Epithelial cell of prostate (primary cell): ENCODE measurements at places on chromosomes 11 and 22.

- no peak for DNase-seq
These were observed 16.9 kb upstream of the TMEM135 start for GRCh38 chr11:87020764-87021365.

- DNase-seq, result peak; percentile 64
These were observed 41.0 kb upstream of the CD5 start for GRCh38 chr11:61061081-61061826.

DNA sequence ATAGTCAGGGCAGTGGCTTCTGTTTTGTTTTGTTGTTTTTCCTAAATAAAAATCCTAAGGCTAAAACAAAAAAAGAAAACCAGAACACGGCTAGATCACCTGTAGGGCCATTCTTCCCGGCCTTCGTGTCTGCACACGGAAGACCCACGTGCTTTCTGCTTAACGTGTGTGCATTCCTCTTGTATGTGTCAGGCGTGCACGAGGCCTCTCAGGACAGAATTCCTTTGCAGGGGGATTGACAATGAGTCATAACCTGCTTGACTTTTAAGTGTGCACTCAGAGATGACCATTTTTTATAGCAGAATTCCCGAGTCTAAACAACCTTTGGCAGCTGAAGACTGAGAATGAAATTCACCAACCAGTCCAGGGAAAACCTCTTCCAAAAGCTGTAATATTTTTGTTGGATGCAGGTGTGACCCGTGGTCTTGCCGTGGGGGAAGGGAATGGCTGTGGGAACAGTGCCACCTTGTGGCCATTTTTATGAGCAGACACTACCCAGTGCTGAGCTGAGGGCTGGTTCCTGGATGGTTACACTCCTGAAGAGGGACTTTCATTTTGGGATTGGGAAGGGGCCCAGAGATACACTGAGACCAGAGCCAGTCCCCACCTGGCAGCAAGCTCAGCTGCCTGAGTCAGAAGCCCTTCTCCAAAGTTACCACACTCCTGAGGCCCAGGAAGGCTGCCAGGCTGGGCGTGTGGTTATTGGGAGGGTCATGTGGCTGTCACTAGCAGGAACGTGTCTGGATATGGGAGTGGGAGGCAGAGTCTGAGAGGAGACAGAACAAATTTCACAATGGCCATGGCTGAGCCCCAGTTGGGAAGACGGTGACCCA, 35.7 kb upstream of the DKK3 start:
- peak; percentile 89 for DNase-seq

GRCh38 chr11:131217313-131218310, 152.8 kb upstream of the NTM start:
- DNase-seq, result no peak

DNA sequence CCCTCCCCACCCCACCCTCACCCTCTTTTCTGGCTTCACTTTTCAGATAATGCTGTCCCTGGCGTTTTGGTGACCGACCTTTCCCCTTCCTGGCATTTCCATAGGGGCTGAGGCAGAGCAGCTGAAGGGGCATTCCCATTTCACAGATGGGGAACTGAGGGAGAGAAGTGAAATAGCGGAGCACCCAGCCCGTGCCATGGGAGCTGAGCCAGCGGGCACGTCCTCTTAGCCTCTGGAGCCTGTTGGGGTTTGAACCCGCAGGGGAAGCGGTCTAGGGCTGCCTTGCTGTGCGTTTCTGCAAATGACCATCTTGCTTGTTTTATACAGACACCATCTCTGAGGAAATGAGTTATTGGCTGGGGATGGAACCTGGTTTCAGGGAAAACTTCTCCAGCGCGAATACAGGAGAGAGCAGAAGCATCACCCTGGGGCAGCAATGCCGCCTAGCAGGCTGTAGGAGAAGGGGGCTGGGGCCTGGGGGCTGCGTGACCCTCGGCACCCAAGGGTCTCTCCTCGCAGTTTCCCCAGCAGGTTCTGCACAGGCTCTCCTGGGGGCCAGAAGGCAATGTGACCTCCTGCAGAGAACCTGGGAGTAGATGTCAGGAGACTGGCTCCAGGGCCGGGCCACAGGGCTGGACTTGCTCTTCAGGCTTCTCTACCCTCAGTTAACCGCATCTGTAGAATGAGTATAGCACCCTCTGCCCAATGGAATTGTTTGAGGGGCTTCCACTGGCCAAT, 1.5 kb downstream of the PTPRJ start:
- DNase-seq, result no peak

DNA sequence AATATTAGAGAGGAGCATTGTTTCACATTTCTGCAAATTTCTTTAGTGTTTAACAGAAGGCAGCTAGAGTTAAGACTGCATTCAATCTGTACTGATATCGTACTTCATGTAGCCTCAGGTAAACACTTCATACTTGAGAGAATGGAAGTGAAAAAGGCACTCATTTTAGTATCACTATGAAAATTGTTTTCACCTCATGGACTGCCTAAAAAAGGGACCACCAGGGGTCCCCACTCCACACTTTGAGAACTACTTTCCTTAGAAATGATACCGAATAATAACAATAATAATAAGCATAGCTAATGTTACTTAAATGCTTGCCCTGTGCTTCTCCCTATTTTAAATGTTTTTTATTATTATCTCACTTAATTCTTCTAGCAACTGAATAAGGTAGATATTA, 95.1 kb downstream of the BLID start:
- DNase-seq, result no peak

DNA sequence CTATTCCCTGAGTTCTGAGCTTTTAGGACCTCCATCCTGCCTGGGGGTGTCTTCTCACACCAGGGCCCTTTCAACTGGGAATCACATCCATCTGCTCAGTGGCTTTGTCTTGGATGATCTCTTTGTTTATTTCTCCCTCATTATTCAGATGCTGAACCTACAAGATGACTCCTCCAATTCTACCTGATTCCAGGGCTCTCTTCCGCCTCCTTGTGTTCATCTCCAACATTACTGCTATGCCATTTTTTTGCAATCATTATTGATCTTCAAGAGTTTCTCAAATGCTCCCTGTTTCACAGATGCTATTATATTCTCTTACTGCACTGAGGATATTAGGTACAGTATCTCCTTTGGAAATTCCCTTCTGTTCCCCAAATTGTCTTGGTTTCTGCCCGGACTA, 307.7 kb downstream of the SHANK2 start:
- DNase-seq, result no peak

- no peak for DNase-seq
These were observed at the start of gene PYGM for GRCh38 chr11:64759722-64760719. Gene PYGM (minus strand): TSS chr11:64759974. CDS start chr11:64759898, 76 bp downstream.

DNA sequence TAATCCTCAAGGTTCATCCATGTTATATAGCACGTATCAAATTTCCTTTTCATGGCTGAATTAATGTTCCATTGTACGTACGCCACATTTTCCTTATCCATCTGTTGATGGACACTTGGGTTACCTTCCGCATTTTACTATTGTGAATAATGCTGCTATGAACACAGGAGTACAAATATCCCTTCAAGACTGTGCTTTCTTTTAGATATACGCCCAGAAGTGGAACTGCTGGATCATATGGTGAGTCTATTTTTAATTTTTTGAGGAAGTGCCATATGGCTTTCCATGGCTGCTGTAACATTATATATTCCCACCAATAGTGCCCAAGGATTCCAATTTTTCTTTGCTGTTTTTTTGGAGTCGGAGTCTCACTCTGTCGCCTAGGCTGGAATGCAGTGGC, 6.0 kb downstream of the MRPL40 start:
- DNase-seq, result no peak

DNA sequence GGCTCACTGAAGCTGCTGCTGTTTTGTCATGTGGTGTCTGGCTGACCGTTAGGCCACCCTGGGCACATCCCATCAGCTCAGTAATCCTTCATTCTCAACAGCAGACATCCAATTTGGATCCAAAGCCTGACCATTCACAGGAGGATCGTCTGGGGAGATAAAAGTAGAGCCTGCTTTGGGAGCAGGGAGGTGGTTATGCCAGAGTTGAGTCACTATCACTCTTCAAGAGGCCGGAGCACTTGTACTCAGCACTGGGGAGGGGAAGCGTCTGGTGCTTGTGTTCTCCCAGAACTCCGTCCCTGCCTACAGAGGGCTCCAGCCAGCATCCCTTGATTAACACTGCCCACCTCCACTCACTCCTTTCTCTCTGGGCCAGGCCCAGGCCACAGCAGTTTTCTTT, 382.6 kb downstream of the OPCML start:
- DNase-seq, result no peak

DNA sequence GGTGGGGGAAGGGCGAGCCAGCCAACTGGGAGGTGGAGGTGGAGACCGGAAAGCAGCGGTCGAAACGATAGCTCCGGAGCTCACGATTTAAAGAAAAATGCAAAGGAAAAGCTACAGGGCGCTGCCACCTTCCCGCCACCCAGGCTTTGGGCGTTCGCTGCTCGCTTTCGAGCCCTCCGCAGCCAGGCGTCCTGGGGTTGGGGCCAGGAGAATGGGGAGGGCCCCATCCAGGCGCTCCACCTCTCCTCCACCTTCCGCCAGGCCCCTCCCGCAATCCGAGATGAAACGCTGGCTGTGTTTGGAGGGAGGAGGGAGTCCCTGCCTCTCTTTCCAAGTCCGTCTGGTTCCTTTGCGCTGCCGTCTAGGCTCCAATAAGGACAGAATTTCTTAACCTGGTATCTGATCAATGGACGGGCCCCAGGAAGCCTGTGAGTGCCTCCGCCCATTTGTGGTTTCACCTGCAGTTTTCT, 483 bp upstream of the ABTB2 start:
- no peak for DNase-seq

GRCh38 chr22:37782340-37783168, 25.2 kb upstream of the GCAT start:
- no peak for DNase-seq

- DNase-seq, result no peak
These were observed 1.4 kb upstream of the CREB3L1 start for GRCh38 chr11:46275964-46276641.
